ENCODE measurements at places on chromosomes 12 and 14.

- no peak for DNase-seq
These were observed 26.2 kb upstream of the TRIM9 start for GRCh38 chr14:51121096-51121495.

DNA sequence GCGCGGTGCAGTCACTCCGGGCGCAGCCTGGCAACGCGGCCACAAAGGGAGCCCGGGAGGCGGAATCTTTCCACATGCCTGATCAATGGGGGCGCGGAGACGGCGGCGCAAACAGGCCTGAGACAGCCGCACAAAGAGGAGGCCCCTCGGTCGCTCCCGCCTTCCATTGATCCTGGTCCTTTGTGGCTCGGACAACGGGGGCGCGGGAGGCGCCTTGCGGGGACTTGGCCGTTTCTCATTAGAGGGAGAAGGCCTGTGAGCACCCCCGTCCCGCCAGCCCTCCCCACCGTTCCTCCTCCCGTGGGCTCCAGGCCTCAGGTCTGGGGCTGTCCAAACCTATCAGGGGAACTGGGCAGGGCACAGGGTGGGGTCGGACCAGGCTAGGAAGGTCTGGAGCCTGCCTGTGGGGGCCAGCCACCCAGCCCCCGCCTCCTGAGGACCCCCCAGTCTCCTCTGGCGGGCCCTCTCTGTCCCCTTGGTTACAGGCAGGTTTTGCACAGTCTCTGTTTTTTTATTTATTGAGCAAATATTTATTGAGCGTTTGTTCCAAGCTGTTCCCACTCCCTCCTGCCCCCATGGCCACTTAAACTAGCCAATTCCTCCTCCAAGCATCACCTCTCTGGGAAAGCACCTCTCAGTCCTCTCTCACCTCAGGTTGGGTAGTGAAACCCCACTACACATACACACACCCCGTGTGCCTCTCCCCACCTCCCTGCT lies 29.0 kb upstream of the MSI1 start:
- DNase-seq, result no peak

GRCh38 chr12:7352661-7353060 lies 48.8 kb downstream of the ACSM4 start:
- DNase-seq, result no peak

GRCh38 chr12:14923944-14924343 lies 14.4 kb downstream of the ERP27 start:
- DNase-seq, result no peak
